ENCODE measurements at places on chromosomes 6 and 20. TPM values are rescaled to one million over a fixed set of nuclear protein-coding genes. Genes with fewer than 3 reads are reported as not detected.

DNA sequence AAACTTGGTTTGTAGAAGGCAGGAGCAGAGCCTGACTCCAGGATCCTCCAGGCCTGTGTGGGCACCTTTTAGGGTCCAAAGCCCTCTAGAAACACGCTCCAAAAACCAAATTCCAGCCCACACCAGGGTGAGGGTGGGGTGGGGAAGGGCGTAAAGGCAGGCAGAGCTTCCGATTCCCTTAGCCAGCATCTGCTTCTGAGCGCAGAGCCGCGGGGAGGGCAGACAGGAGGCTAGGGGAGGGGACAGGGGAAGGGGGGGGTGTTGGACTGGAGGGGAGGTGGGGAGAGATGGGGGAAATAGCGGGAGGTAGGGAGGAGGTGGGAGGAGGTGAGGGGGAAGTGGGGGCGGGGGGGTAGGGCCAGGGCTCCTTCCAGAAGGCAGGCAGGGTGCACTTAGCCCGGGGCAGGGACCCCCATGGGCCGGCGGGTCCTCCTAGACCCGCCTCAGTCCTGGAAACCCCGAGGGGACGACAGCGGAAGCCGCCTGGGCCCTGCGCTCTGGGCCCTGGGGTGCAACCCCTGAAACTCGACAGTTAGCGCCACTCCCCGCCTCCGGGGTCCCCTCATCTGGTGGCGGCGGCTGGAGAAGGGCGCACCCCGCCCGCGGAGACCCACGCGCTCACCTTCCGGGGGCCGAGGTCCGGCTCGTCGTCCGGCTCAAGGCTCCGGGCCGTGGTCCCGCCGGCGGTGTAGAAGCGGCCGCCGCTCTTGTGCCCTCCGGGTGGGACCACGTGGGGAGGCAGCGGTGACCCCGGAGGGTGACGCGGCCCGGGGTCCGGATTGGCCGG lies 22.0 kb upstream of the FRMD1 start:
- peak; percentile 67 for DNase-seq

Gene WFDC2
- not detected for total RNA-seq

- no peak for DNase-seq
Measured at GRCh38 chr6:93036835-93037234, 382.5 kb downstream of the EPHA7 start.

GRCh38 chr20:53981752-53982437 lies 88.5 kb downstream of the BCAS1 start:
- no peak for DNase-seq

DNA sequence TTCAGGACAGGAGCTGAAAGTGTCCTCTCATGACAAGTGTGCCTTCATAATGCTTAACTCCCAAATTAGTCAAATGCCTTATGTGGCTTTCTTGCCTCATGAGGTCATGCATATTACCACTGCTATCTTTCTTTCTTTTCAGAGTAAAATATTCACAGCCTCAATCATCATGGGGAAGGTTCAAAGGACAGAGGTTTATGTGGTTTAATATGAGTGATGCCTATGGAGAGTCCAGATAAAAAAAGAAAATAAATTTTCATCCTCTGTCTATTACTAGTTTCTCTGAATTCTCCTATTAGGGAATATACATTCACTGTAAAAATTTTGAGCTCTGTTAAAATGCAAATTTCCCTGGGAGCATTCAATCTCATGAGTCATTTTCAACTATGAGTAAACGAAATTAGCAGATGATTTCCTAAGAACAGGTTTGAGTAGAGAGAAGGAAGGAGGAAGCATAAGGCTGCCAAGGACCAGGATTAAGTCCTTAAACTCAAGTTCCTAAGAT lies 396.9 kb upstream of the ADGRB3 start:
- no peak for DNase-seq

Gene BMP2
- 0.92 TPM for total RNA-seq

GRCh38 chr6:150025201-150025917 lies at the start of gene RAET1L:
TSS of gene RAET1L (minus strand) at chr6:150025532. CDS start at chr6:150025471, 61 bp downstream.
- no peak for DNase-seq

- no peak for DNase-seq
Measured at GRCh38 chr6:20751293-20751935, 217.2 kb downstream of the CDKAL1 start.

Gene C4B
- 7.3 TPM for total RNA-seq

- DNase-seq = no peak
Measured at GRCh38 chr6:110878751-110879522, 4.4 kb downstream of the AMD1 start.

GRCh38 chr6:147497472-147497871 lies 11.0 kb upstream of the SAMD5 start:
- DNase-seq = no peak

GRCh38 chr6:157232161-157232895 lies 91.0 kb downstream of the TMEM242 start:
- no peak for DNase-seq

GRCh38 chr20:47392721-47393073 lies 36.2 kb upstream of the ZMYND8 start:
- DNase-seq = no peak

Gene MUC22
- not detected for total RNA-seq

DNA sequence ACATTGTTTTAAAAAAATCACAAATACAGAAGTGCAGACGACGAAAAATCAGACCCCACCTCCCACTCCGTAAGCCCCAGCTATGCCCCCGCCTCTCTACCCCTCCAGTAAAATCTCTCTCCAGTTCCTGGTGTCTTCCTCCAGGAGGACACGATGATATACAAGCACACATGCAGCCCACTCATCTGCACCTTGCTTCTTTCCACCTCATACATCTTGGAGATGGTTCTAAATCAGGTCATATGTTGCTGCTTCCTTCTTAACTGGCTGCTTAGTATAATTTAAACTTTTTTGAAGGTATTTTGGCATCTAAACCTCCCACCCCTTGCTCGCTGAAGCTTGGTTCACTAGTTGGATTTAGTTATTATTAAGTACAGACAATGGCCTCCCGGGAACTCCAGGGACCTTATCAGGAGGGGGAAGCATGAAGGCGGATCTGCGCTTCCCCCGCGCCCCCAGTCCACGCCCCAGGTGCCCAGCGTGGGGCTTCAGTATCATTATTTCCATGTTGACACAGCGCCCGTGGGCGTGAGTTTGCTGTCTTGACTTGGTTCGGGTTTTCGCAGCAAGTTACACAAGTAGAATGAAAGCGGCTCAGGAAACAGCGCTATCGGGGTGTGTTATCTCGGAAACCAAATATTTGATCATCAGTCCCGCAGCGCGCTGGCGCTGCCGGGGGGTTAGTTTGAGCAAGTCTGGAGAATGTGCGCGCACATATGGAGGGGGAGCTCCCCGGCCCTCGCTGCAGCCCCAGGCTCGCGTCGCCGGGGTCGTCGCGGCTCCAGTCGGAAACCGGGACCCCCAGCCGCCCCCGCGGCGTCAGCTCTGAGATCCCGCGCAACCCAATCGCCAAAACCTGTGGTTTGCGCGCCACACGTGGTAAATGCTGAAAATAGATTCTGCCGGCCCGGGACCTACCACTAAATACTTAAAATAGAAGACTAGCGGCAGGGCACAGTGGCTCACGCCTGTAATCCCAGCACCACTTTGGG lies 2.3 kb downstream of the BMP7 start:
- DNase-seq = no peak

GRCh38 chr6:136717716-136717990 lies 74.6 kb downstream of the MAP3K5 start:
- no peak for DNase-seq

- peak; percentile 55 for DNase-seq
Measured at GRCh38 chr20:41185013-41185757, 47.8 kb downstream of the PLCG1 start.

GRCh38 chr6:17740559-17741220 lies 34.0 kb upstream of the NUP153 start:
- DNase-seq = no peak

DNA sequence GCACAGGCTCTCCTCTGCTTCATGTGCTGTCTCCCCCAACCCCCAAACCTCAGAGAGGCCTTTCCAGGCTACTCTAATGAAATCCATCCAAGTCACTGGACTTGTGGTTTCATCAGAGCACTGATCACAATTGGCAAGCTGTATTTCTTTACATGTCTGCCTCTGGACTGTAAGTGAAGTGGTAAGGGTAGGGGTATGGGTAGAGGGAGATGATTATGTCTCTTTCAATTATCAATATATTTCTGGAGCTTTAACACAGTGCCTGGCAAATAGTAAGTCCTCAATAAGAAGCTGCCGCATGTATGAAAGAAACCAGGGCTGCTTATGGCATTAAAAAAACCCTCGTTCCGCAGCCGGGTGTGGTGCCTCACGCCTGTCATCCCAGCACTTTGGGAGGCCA lies 5.4 kb downstream of the TRERF1 start:
- no peak for DNase-seq

Gene FAM110A
- total RNA-seq = 2.6 TPM

Gene SLC22A1
- total RNA-seq = 3.3 TPM

DNA sequence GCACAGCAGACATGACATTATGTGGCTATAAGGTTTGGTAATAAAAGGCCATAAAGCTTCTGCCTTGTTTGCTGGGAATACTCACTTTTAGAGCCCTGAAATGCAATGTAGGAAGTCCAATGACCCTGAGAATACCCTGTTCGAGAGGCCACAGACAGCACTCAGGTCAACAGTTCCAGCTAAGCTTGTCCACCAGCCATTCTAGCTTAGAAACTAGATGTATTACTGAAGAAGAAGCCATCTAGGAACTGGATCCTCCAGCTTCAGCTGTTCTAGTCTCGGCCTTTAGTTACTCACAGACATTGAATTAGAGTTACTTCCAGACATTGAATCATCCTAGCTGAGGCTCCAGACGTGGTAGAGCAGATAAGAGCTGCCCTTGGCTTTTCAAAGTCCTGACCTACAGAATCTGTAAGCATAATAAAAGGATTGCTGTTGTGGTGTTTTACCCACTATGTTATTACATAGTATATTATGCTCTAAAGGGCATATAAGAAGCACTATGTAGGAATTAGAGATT lies 84.9 kb downstream of the MMS22L start:
- no peak for DNase-seq

GRCh38 chr6:159640322-159640721 lies 52.7 kb downstream of the SOD2 start:
- DNase-seq = no peak

Gene TMEM14A
- 25.7 TPM for total RNA-seq

DNA sequence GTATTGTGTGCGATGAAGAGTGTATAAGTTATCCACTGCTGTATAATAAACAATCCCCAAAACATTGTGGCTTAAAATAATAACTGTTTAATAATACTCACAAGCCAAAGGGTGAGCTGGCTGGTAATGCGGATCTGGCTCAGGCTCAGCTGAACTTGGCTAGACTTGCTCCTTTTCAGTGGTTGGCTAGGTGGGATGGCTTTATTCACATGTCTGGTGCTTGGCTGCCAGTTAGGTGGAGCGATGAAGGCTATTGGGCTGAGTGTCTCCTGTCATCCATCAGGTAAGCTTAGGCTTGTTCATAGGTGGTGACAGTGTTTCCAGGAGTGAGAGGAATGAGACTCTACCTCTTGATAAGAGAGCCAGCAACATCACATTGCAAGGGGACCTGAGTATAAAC lies 135.0 kb upstream of the ASCC3 start:
- DNase-seq = no peak

Gene FHL5
- not detected for total RNA-seq

GRCh38 chr20:2402271-2402980 lies 21.7 kb downstream of the TGM6 start:
- no peak for DNase-seq

DNA sequence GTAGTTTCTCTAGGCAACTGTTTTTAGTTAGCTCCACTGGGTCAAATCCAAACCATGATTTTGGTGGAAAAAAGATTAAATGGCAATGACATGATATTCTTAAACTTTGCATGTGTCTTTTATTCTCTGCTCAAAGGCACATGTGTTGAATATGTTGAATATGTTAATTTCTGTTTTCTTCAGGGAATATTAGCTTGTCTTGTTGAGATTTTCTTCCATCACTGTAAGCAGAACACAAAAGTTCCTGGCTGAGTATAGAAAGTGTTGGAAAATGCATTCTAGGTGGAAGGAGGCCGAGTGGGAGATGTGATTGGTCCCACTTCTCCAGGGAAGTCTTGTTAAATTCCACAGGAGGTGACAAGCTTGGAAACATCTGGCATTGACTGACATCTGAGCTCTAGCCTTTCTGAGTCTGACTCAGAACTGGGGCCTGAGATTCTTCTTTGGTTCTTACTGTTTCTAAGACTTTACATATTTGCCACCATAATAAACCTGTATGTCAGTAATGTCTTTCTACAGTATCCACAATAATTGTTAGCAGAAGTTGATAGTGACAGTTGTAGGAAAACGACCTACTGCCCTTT lies 81.1 kb downstream of the LAMA4 start:
- DNase-seq = no peak

All from chondrocyte (in vitro differentiated cells).